ENCODE measurements at places on chromosomes 12 and 14.

DNA sequence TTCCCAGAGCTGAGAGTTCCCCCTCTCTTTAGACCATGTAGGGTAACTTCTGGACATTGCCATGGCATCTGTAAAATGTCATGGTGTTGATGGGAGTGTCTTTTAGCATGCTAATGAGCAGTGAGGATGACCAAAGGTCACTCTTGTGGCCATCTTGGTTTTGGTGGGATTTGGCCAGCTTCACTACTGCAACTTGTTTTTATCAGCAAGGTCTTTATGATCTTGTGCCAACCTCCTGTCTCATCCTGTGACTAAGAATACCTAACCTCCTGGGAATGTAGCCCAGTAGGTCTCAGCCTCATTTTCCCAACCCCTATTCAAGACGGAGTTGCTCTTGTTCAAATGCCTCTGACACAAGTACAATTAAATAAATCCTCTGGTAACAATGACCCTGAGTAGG, 244.4 kb downstream of the NEDD1 start:
- DNase-seq, result no peak

GRCh38 chr12:20798554-20798953, 12.0 kb upstream of the SLCO1B3 start:
- no peak for DNase-seq

DNA sequence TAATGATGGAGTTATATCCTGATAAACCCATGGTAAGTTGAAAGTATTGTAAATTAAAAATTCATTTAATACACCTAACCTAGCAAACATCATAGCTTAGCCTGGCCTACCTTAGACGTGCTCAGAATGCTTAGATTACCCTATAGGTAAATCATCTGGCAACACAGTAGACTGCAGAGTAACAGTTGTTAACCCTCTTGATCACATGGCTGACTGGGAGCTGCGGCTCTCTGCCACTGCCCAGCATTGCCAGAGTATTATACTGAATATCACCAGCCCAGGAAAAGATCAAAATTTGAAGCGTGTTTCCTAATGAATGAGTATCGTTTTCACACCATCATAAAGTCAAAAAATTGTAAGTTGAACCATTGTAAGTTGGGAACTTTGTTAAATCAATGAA, 17.8 kb upstream of the TMPRSS12 start:
- no peak for DNase-seq

GRCh38 chr14:33792720-33793368, 158.0 kb downstream of the EGLN3 start:
- peak; percentile 3 for DNase-seq

DNA sequence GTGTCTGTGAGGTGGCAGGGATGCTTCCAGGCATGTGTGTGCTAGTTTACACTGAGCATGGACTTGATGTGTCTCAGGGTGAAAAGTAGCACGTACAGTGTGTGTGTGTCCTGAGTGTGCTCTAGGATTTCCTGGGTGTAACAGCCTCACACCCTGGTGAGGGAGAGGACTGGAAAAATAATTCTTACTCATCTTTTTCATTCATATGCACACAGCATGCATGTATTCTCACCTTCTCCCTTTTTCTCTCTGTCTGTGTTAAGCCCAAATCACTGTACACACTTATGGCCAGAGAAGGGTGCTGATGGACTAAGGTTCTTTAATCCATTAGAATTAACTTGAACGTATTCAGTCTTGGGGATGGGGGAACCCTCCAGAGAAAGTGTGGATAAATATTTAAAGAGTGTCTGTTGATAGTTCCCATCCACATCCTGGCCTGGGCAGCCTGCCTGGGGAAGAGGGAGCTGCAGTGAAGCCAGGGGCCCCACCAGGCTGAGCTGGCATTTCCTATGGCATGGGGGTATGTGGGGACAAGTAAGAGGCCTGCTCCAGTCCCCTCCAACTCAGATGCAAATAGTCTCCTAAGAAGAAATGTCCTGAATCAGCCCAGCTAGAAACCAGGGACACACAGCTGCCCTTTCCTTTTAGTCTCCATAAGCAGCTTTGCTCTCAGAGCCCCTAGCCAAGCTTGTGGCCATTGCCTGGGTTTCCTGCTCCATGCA, 1.1 kb upstream of the HOXC8 start:
- no peak for DNase-seq

GRCh38 chr14:102280376-102280962, 24.5 kb downstream of the MOK start:
- DNase-seq, result no peak

GRCh38 chr14:98175881-98176280, 1096.1 kb downstream of the BCL11B start:
- no peak for DNase-seq

GRCh38 chr14:40733206-40733605, 873.5 kb upstream of the LRFN5 start:
- no peak for DNase-seq

DNA sequence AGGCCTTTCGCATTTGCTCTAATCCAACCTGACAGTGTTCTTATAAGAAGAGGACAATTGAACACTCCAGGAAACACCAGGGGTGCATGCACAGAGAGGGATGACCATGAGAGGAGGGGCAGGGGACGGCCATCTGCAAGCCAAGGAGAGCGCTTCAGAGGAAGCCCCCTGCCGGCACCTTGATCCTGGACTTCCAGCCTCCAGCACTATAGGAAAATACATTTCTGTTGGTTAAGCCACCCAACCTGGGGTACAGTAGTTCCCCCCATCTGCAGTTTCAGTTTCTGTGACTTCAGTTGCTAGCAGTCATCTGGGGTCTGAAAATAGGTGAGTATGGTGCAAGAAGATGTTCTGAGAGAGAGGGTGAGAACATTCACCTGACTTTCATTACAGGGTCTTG, 64.7 kb downstream of the CLMN start:
- no peak for DNase-seq

DNA sequence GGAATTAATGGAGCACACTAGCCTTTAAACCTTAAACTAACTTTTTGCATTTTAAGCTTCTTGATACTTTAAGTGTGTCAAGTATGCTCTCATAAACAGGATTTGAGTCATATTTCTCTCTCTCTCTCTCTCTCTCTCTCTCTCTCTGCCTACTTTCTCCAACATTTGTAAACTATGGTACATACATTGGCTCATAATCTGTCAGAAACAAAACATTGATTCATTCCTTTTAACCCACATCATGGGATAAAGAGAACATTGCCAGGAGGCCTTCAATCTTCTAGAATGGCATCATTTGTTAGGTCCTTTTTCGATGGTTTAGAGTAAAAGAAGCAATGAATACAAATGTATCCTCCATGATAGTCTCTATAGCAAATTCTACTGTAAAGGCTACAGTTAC, 81.6 kb upstream of the RERGL start:
- DNase-seq, result no peak

DNA sequence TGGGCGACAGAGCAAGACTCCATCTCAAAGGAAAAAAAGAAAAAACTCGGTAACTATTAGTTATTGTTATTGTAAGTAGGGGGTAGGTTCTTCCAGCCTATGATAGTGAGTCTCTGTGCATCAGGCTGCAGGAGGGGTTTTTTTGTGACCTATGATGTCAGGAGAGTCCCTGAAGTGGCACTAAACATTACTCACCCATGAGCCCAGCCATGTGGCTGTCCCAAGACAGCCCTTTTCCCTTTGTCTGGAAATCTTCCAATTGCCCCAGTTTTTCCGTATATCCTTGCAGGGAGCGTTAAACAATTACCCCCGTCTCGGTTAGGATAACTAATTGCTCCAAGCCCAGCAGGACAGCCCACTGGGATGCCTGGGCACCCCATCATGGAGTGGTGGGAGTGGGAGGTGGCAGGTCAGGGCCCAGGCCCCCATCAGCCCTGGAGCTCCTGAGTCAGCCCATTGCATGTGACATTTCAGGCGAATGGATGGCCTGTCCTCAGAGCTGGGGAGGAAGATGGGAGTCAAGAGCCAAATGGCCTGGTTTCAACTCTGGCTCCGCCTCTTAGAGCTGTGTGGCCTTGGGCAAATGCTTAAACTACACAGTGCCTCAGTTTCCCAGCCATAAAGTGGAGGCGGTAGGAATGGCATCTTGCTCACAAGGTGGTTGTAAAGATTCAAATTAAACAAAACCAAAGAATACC, 16.4 kb downstream of the PHETA1 start:
- DNase-seq, result no peak

- no peak for DNase-seq
Observed at GRCh38 chr12:99966429-99966828, 18.3 kb downstream of the ANKS1B start.

GRCh38 chr12:81147292-81147919, 69.5 kb downstream of the ACSS3 start:
- no peak for DNase-seq

DNA sequence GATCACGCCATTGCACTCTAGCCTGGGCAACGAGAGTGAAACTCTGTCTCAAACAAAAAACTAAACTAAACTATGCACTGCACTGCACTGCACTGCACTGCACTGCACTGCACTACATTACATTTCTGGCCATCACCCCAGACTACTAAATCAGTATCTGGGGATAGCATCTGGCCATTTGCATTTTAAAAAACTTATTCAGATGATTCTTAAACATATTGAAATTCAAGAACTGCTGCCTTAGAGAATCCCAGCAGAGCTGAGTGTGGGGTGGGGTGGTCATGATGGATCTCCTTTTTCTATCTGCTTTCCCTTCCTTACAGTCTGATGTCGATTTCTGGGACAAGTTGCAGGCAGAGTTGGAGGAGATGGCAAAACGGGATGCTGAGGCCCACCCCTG, 13.6 kb downstream of the PEX5 start:
- no peak for DNase-seq

DNA sequence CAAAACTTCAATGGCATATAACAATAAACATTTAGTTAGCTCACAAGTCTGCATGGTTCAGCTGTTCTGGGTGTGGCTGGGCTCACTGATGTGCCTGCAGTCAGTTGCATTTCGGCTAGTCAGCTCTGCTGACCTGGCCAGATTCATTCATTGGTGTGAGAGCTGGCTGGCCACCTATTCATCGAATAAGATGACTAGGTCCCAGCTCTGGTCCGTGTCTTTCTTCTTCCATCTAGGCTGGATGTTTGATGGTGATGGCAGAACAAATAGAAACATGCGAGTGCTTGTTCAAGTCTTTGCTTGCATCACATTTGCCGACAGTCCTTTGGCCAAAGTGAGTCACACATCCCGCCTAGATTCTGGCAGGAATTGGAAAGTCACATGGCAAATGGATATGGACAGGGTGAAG, 203.3 kb upstream of the CRY1 start:
- no peak for DNase-seq

DNA sequence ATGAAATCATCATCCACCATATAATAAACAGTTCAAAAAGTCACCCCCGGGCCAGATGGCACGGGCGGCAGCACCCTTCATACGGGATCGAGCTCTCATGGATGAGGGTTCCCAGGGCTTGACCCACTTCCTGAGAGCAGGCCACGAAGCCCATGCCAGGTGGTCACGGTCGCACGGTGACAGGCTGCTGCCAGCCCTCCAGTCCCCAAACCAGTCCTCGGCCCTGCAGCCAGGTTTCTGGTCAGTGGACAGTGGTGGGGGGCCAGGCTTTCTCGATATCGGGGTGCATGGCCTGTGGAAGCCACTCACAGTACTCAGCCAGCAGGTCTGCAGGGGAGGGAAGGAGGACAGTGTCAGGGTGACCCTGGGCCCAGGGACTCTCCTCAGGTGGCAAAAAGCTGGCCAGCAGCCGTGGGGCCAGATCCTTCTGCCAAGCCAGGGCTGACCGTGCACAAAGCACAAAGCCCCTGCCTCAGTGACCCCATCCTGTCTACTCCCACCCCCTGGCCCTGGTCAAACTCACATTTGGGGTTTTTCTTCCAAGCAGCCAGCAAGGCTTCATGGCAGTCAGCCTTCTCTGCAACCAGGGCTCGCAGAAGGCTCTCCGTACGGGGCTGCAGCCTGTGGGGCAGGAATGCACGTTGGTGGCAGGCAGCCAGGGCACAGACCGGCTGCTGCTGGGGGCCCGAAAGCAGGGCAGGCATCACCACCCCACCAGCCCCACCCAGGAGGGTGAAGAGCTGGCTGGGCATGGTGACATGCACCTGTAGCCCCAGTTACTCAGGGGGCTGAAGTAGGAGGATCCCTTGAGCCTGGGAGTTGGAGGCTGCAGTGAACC, 33.3 kb upstream of the UBC start:
- DNase-seq, result no peak

- no peak for DNase-seq
Observed at GRCh38 chr12:68804657-68805591, 3.1 kb upstream of the MDM2 start.

DNA sequence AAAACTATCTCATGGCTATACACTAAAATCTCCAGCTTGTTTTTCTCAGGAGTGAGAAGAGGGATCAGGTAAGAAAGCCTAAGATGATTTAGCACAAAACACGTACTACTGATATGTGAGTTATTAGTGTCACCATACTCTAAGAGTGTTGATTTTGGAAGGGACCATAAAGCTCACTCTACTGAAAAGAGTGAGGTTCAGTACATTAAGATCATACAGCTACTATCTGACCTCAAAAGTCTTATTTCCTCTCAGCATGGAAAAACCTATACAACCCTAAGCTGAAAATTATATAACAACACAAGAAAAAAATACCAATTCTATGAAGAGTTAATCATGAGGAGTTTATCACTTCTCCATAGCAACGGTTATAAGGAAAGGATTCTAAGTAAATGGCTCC, 19.5 kb downstream of the SNW1 start:
- no peak for DNase-seq

DNA sequence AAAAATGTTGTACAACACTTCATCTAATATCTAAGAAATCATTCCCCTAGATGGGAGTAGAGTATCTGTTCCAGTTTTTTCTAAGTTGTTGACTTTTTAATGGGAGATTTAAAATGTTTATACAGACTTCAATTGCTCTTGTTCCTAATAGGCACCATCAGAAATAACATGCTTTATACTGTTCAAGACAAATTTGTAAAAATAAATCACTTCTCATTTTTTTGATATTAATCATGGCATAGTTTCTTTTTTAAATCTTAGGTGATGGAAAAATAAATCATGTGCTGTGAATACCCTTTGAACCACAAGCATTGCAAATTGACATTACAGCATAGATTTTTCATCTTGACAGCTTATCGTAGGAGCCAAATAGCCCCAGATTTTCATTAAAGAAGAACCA, 473.5 kb upstream of the MGAT4C start:
- DNase-seq, result no peak

DNA sequence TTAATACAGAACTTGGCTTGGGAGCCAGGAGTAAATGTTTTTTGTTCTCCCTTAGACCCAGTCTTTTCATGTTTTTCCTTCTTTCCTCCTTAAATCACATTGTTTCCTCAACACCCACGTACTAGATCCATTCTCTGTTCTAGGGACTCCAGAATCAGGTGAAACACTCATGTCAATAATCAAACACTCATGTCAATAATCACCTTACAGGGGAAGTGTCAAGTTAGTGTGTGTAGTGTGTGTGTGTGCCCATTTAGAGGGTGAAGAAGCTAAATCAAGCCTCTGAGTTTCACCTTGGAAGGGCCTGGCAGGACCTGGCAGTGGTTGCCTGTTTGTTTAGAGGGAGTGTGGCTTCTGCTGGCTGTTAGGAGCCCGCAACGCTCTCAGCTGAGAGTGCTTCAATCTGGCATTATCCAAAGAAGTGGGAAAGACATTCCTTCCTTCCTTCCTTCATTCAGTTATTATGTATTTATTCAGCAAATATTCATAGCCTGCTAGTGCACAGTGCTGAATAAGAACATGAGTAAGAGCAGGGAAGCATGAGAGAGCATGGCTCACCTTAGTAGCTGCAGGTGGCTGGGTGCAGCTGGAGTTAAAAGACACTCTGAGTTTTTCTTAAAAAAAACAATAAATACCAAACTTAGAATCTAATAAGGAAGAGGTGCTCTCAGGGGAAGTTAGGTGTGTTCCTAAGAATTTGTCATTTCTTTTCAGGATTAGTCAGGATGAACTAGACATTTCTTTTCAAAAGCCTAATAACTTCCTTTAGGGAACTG, 17.6 kb upstream of the EID3 start:
- no peak for DNase-seq
